ENCODE measurements at places on chromosomes 7 and 10.

GRCh38 chr7:132878204-132878919, 203.5 kb downstream of the CHCHD3 start:
- no peak for DNase-seq

- no peak for DNase-seq
Measured at GRCh38 chr7:140084142-140084655, 21.4 kb upstream of the PARP12 start.

DNA sequence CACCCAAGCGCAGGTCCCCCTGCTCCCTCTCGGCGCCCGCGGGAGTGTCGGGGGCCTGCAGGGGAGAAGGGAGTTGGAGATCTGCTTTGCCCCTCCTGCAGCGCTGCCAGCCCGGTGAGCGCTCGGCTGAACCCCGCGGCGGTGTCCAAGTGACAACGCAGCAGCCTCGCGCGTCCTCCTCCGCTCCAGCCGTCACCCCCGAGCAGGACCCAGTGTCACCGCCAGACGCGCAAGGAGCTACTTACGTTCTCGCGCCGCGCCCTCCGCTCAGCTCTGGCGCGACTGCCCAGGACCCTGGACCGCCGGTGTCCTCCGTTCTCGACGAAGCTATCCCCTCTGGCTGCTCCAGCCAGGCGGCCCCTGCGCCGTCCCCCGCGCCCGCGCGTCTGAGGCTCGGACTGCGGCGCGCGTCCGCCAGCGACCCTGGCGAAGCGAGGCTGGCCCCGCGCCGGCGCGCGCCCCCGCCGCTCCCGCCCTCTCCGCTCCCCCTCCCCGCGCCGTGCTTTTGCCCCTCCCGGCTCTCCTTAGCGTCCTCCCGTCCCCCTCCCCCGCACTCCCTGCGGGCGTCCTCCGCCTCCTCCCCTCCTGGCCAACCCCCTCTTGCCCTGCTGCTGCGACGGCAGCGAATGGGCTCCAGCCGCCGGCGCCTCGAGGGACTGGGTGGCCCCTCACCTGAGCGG, at the start of gene NRCAM:
NRCAM (minus strand) TSS at position 439 of the 680 bp plus-strand sequence. CDS start 216,372 bp downstream, outside the sequence.
- no peak for DNase-seq

GRCh38 chr7:17487343-17487742, 188.9 kb downstream of the AHR start:
- no peak for DNase-seq

GRCh38 chr7:148468700-148469098, 121.9 kb upstream of the C7orf33 start:
- no peak for DNase-seq

DNA sequence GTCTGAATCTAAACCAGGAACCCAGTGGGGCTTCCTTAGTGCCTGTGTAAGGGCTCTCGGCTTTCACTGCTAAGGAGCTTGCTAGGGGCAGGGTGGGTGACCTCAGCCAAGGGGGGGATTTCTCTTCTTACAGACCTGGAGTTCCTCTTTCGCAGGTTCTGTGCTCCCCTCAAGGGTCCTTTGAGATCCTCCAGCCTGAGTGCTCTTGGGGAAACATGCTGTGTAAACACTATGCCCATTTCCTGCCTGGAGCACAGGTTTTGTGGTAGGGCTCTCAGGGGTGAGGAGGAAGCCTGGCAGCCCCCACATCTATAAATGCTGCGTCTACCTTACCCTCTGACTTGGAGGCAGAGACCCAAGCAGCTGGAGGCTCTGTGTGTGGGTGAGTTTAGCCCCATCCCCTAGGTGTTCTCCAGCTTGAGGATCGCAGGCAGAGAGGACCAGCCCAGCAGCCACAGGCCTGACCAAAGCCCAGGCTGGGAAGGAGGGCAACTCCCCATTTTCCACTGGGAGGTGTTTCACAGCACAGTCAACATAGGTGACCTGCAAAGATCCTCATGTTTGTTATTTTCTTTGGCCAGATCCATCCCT, at the start of gene SFTPA1:
SFTPA1 (plus strand) TSS at position 339 of the 591 bp plus-strand sequence. CDS start 887 bp downstream, outside the sequence.
- no peak for DNase-seq

DNA sequence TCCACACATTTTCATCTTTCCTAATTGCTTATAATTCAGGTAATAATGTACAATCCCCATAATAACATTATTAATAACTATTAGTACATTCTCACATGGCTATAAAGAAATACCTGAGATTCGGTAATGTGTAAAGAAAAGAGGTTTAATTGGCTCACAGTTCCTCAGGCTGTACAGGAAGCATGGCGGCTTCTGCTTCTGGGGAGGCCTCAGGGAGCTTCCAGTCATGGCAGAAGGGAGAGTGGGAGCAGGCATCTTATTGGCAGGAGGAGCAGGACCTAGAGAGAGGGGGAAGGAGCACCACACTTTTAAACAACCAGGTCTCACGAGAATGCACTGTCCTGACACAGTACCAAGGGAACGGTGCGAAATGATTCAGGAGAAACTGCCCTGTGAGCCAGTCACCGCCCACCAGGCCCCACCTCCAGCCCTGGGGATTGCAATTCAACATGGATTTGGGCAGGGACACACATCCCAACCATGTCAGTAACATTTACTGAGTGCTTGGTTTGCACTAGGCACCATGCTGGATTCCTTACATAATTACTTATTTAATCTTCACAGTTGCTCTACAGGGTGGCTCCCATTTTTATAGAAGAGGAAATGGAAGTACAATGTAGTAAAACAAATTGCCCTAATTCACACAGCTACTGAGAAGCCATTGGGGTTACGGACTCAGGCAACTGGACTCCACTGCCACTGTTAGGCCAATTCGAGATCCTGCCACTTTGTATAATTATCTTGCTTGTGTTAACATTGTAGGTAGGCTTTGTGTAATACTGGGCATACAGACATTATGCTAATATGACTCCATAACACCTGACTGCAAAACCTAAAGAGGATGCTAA, 8.7 kb upstream of the ESYT2 start:
- no peak for DNase-seq

DNA sequence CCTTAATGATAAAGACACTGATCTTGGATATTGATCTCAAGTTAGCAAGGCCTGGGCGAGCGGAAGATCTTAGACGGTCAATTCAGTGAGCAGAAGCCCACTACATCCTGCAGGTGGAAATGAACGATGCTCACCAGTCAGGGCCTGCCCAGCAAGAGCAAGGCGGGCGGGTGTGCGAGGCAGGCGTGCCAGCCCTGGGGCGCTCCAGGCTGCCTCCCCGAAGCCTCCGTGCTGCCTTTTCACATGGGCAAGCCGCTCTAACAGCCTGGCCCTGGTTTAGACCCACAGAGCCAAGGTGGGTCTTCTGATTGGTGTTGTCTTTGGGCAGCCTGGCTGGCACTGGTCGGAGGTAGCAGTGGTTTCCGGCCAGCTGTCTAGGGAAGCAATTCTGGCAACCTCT, 475.1 kb upstream of the FOXK1 start:
- no peak for DNase-seq

- no peak for DNase-seq
Measured at GRCh38 chr7:115707258-115708012, 323.1 kb downstream of the TFEC start.

GRCh38 chr10:12358863-12359564, 9.7 kb downstream of the CAMK1D start:
- no peak for DNase-seq

GRCh38 chr10:100889546-100889945, 23.2 kb upstream of the SLF2 start:
- DNase-seq, result no peak

- DNase-seq, result no peak
Measured at GRCh38 chr10:33098951-33099663, 141.1 kb upstream of the ITGB1 start.

DNA sequence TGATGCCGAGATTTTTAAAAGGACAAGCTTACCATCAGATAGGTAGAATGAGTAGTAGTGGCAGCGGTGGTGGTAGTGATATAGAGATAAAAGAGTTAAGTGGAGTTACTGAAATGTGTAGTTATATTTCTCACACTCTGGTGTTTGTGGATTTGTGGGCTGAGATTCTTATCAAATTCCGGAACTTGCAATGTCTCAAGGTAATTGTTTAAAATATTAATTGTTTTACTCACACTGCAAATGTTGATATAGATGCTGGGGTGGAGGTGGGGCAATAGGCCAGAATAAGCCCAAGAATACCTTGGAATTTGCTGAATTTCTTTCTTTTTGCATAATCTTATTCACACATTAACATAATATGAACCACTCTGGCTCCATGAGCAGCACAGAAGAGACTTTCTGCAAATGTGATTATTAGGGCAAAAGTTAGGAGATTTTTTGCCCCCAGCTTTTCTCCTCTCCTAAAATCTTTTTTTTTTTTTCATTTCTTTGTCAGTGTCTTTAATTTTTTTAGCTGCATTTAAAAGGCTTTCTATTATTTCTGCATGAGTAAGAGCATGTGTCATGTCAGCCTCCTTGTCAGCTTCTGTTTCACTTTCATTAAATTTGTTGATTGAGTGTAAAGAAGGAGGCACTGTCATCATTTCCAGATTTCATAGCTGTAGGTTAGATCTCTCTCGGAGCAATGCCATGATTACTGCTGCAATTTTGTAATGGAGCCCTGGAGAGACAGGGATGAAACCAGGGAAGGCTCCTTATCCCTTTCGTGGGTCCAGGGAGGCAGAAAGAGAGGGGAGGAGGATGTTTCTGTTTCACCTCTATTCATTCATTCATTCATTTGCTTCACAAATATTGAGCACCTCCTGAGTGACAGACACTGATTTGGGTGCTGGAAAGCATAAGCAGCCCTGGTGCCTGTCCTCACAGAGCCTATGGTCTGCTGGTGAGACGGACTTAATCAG, 13.1 kb upstream of the SGMS1 start:
- DNase-seq, result peak; percentile 90

DNA sequence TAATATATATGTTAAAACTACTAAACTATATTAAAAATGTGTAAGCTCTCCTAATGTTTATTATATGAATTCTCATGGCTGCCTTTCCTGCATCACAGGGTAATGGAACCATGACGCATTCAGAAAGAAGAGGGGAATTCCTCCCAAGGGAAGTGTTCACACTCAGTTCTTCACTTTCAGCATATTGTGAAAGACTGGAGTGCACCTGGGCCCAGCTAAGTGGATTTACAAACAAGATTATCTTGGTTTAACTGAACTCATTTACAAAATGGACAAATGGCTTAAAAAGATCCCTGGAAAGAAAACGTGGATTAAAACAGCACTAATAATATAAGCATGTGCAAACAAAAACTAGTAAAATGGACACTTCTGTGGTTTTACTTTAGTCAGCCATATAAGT, 149.8 kb downstream of the DOCK4 start:
- DNase-seq, result peak; percentile 26

DNA sequence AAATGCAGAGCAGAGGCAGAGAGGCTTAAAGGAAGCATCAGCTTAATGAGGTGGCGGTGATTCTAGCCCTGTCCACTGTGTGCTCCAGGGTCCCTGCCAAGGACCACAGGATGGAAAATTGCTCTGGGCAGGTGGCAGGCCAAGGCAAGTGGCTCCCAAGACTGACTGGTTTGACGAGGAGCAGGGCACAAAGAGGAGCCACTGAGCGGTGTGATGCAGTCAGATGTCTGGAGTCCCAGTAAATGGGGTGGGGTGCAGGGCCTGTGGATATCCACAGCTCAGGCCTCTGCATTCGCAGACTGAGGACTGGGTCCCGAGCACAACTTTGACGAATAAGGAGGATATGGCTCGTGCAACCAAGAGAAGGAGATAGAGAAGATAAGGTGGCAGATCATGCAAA, 385.6 kb downstream of the PLXNA4 start:
- DNase-seq, result no peak

DNA sequence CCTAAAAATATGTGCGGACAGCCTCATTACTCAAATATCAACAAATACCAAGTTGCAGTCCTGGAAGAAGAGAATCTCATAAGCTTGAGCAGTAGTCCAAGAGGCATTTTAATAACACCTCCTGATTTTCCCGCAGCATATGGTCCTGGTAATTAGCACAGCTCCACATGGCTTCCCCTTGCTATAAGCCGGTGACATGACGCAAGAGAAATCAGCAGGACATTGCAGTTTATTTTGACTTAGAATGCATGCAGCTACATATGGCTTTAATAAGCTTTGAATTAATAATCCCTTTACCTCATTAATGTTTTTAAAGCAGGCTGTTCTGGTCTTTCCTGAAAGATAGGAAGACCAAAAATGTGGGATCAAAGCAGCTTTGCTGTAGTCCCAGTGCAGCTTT, 137.6 kb downstream of the RAMP3 start:
- DNase-seq, result no peak

GRCh38 chr7:5508698-5509097, 85.1 kb upstream of the TNRC18 start:
- no peak for DNase-seq

All from activated CD4-positive, alpha-beta T cell treated with anti-CD3 and anti-CD28 coated beads, Interleukin-2, amount 50 U/mL, for 16 hours (primary cell).